NCI-H1417 treated with DMSO at 0.1 percent for 48 hours (cell line): ENCODE measurements at places on chromosomes 16 and 17.
A peak's percentile ranks its signal among the peaks of the same experiment; 100 is the strongest.

- no peak for DNase-seq
Observed at GRCh38 chr17:34173241-34173640, 81.8 kb upstream of the CCL2 start.

DNA sequence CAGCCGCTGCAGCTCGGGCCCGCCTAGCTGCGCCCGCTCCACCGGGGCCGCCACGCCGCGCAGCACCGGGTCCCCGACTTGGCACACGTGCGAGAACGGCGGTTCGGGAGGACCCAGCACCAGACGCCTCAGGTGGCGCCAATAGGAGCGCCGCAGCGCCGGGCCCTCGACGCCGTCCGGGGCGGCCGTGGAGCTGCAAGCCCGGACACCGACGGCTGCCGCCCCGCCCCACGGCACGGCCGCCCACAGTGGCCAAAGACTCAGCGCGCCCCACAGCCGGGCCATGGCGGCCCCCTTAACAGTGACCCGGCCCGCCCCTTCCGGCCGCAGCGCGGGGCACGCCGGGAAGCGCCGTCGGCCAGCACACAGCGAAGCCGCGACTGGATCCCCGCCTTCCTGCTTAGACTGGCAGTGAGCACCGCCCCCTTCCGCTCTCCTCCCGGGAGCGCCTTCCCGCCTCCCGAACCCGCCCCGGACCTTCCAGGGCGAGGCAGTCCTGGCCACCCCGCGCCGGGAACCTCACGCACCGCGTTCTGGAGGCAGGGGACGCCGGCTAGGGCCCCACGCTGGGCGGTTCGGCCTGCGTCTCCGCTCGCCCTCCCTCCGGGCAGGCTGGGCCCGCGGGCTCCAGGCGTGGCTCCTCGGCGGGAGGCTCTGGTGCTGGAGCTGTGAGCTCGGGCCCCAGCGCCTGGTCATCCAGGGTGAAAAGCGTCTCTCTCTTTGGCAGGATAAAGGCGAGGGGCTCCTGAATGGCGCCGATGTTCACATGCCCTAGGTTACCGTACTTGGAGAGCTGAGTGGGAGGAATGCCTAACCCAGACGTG, at the start of gene PDF:
PDF (minus strand) TSS at position 303 of the 824 bp plus-strand sequence; CDS start at position 285, 18 bp downstream.
- peak; percentile 47 for DNase-seq

DNA sequence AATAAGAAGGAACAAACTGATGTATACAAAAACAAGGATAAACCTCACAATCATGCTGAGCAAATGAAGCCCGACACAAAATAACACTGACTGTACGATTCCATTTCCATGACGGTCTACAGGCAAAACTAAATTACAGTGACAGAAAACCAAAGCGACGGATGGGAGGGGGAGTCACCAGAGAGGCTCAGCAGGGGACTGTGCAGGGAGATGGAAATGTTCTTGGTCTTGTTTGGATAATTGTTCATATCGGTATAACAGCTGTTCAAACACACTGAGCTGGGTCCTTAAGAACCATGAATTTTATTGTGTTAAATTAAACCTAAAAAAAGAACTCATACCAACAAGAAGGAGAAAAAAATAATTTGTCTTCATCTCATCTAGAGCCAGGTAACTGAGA, 97.8 kb downstream of the NXN start:
- peak; percentile 63 for DNase-seq

GRCh38 chr17:34756637-34757021, 177.2 kb downstream of the TMEM132E start:
- DNase-seq, result no peak

GRCh38 chr17:17419631-17420030, 57.2 kb upstream of the MED9 start:
- no peak for DNase-seq

GRCh38 chr17:7544911-7545310, 3.9 kb upstream of the TNFSF12 start:
- DNase-seq, result no peak

DNA sequence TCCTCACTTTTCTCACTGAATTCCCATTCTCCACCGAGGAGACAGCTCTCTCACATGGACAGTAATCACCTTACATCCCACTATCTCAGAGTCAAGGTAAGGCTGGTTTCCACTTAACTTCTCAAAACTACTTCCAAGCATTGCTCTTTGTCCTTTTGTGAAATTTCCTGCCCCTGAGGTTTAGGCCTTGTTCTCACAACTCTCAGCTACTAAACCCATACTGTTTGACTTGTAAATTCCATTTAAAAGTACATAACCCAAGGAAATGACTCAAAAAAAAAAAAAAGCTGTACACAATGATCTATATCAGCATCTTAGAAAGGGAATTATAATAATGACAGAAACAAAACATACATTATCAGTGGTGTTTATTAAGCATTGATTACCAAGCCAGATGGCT, 8.8 kb downstream of the CDC27 start:
- no peak for DNase-seq

- no peak for DNase-seq
Observed at GRCh38 chr17:31744511-31744951, 114.5 kb downstream of the COPRS start.

- DNase-seq, result peak; percentile 57
Observed at GRCh38 chr17:1251866-1252608, 18.2 kb upstream of the BHLHA9 start.

GRCh38 chr17:41048441-41048840, 1.3 kb upstream of the KRTAP2-1 start:
- no peak for DNase-seq

- no peak for DNase-seq
Observed at GRCh38 chr16:85210423-85211169, 98.3 kb upstream of the CIBAR2 start.

DNA sequence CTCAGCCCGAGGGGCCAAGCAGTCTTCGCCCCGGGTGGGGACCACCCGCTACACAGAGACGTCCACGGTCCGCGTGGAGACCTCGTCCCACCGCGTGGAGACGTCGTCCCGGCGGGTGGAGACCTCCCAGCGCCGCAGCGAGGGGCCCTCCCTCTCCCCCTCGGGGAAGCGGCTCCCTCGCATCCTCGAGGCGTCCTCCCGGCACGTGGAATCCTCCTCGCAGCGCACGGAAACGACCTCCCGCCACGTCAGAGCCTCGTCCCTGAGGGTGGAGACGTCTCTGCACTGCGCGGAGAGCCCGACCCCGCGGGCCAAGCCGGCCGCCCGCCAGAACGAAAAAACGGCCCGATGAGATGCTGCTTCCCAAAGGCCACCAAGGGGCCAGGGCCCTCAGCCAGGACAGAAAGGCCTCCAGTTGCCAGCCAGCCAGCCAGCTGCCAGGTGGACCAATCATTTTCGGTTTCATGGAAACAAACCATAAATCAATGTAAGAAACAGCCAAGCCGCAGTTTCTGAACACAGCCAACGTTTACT, 424 bp downstream of the C17orf100 start:
- DNase-seq, result no peak

GRCh38 chr16:49478107-49478506, 104.5 kb downstream of the C16orf78 start:
- DNase-seq, result no peak

DNA sequence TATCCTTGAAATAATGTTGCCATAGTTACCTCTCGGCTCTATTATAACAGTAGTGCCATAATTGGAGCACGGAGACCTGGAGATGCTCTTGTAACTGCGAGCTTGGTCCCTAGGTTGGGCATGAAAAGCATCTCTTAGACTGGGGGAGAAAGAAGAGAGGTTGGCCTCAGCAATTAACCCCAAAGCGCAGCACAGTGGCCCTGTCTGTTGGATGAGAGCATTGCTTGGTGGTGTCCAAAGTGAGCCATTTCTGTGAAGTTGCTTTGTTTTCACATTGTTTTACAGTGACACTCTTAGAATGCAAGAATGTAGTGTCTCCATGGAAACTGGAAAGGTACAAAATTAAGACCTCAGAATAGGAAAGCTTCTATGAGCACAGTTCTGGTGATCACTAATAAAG, 660.7 kb upstream of the EEF2KMT start:
- DNase-seq, result no peak

- DNase-seq, result no peak
Observed at GRCh38 chr17:38613525-38613980, 7.8 kb upstream of the SRCIN1 start.

DNA sequence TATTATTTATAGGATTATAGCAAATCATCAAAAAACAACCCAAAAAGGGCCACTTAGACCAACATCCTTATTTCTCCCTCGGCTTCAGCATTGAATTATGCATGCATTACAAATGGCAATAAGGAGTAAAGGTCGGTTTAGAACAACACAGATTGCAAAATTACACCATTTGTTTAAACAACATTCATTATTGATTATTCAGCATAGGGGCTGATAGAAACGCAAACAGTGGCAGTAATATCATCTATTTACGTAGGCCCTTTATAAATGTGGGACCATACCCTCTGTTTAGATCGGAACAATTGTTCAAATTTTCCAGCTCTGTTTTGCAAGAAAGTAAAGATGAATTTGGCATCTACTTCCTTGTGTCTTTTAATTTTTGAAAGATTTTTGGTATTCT, 153.3 kb downstream of the WWOX start:
- DNase-seq, result no peak

GRCh38 chr17:36475346-36475970, 11.0 kb upstream of the ZNHIT3 start:
- no peak for DNase-seq

- no peak for DNase-seq
Observed at GRCh38 chr17:82613283-82614094, 34.8 kb downstream of the WDR45B start.

DNA sequence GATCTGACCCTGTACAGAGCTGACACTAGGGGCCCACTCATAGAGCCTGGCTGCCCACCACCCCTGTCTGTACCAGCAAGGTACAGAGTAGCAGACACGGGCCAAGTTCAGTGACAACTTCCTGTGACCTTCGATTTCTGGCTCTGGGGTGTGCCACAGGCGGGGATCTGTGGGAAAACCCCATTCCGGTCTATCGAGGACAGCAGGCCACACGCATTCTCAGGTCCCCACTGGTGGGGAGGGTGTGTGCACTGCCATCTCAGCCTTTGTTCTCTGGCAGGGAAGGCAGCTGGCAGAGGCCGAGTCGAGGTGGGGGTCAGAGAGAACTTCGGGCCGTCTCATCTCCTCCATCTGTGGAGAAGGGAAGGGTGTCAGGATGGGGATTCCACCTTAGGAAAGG, 10.0 kb downstream of the NLE1 start:
- DNase-seq, result no peak

DNA sequence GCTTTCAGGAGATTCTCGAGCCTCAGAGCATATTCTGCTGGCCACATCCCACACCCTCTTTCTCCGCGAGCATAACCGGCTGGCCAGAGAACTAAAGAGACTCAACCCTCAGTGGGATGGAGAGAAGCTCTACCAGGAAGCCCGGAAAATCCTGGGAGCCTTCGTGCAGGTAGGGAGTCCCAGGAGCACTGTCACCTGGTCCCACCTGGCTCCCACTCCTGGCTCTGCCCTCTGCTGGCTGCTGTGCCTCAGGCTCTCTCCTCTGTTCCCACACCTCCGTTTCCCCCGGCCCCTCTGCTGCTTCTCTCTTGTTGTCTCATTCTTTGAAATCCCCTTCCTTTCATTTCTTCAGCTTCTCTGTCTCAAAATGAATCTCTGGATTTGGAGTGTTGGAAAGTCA, 16.4 kb downstream of the LPO start:
- no peak for DNase-seq

GRCh38 chr17:4513113-4514032, 14.7 kb downstream of the SPNS2 start:
- no peak for DNase-seq

DNA sequence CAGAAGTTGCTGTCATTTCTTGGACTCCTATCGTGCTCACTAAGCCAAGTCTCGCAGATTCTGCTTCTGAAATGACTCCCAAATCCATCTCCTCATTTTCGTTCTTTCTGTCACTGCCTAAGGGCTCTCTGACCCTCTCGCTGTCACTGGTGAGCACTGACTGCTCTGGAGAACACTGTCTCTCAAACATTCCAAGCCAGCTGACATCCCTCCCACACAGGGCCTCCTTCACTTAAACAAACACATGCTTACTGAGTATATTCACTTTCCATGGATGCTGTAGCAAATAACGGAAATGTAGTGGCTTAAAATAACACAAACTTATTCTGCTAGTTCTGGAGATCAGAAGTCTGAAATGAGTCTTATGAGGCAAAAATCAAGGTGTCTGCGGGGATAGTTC, 18.8 kb downstream of the CACNG1 start:
- DNase-seq, result no peak
